ENCODE measurements at places on chromosomes 2 and 18.

GRCh38 chr2:119836455-119837142 lies 76.9 kb downstream of the PTPN4 start:
- no peak for DNase-seq

GRCh38 chr2:234193977-234194563 lies 143.6 kb downstream of the SPP2 start:
- no peak for DNase-seq

DNA sequence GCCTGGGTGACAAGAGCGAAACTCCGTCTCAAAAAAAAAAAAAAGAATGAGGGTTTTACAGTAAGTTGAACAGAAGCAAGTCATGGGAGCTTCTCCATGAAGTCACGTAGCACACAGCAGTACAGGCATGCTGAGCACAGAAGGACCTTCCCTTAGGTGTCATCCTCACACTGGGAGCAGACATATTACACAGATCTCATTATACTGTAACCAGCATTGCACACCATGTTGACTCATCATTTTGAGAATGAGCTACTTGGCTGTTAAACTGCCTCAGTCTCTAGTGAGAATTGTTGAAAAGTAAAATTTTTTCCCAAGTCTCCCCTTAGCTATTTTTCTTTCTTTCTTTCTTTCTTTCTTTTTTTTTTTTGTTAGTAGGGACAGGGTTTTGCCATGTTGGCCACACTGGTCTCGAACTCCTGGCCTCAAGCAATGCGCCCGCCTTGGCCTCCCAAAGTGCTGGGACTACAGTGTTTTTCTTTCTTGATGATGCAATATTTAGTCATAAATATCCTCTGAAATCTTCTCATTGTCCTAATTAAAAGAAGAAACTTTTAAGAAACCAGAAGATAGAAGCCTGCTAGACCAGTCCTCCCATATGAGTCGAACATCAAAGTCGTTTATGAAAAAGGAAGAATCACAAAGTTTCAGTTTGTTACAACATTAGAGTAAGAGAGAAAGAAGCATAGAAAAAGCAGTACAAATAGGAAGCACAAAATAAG lies 37.9 kb upstream of the PPP1CB start:
- DNase-seq = no peak

DNA sequence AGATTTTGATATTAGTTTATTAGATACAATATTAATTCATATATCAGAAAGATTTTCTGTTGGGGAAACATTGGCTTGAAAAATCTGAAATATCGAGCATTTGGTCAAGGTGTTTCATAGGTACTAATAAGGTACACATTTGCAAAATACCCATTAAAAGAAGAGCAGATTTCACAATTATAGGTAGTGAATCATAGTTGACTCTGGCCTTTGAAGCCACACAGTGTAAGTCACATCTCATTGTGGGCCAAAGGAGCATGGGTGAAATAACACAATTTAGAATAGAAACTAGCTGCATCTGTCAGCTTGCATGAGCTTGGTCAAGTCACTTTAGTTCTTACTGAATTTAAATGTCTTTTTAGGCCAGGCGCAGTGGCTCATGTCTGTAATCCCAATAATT lies 4.9 kb downstream of the KDM3A start:
- no peak for DNase-seq

GRCh38 chr18:30658306-30658705 lies 384.2 kb downstream of the DSC3 start:
- DNase-seq = no peak

GRCh38 chr2:147255812-147256211 lies 589.0 kb upstream of the ACVR2A start:
- DNase-seq = no peak

Measured in activated CD8-positive, alpha-beta memory T cell treated with anti-CD3 and anti-CD28 coated beads for 4 hours (primary cell).